AG09309 (cell line): ENCODE measurements at places on chromosomes 4 and X.

GRCh38 chr4:1449475-1449832, 43.2 kb upstream of the NKX1-1 start:
- no peak for DNase-seq

DNA sequence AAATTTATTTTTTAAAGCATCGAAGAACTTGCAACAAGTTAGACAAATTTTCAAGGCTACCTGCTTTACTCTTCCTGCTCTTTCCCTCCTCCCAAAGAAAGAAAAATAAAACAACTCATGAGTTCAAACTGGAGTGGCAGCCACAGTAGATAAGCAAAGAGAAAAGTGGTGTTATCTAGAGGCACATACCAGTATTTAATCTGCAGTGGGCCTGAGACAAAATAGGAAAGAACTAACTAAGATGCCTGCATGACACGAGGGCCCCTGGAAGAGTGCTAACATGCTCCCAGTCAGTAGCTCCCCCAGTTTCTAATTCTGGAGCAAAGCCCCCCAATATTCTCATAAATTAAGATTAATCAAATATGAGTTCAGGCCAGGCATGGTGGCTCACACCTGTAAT, 7.9 kb downstream of the ARL9 start:
- no peak for DNase-seq

DNA sequence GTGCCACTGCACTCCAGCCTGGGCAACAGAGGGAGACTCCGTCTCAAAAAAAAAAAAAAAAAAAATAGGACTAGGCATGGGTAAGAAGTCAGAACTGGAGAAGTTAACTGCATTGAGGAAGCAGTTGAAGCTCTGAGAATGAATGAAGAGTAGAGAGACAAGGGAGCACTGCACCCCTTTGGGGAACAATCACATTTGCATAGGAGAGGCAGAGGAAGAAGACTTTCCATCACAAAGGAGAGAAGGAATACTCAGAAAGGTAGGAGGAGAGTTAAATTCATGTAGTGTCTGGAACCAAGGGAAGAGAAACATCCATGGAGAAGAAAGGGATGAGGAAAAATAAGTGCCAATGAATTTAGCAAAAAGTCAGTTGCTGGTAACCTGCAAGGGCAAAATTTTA, 72.4 kb downstream of the GPC3 start:
- DNase-seq: no peak

DNA sequence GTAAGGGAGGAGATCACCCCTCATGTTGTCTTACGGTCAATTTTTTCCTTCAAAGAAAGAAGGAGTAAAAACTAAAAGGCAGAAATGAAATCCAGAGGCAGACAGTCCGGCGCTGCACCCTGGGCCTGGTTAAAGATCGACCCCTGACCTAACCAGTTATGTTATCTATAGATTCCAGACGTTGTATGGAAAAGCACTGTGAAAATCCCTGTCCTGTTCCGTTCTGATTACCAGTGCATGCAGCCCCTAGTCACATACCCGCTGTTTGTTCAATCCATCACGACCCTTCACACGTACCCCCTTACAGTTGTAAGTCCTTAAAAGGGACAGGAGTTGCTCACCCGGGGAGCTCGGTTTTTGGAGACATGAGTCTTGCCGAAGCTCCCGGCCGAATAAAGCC, 105.6 kb upstream of the JADE1 start:
- no peak for DNase-seq

DNA sequence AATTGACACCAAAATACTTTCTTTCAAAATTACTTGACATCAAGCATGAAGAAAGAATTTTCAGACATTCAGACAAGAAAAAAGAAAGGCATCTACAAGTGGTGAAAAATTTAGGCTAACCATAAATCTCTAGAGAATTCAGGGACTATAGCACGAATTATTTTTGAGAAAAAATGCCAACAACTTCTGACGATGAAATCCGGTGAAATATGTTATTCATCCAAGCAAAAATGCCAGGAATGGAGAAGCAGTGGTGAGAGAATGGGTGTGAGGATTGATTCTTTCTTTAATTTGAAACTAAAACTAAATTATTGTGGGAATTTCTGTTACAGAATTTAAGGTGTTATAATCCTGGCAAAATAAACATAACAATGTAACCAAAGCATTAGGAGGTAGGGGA, 69.4 kb upstream of the SORBS2 start:
- DNase-seq: no peak

- DNase-seq: no peak
Measured at GRCh38 chrX:151830911-151831310, 81.8 kb upstream of the MAGEA4 start.

DNA sequence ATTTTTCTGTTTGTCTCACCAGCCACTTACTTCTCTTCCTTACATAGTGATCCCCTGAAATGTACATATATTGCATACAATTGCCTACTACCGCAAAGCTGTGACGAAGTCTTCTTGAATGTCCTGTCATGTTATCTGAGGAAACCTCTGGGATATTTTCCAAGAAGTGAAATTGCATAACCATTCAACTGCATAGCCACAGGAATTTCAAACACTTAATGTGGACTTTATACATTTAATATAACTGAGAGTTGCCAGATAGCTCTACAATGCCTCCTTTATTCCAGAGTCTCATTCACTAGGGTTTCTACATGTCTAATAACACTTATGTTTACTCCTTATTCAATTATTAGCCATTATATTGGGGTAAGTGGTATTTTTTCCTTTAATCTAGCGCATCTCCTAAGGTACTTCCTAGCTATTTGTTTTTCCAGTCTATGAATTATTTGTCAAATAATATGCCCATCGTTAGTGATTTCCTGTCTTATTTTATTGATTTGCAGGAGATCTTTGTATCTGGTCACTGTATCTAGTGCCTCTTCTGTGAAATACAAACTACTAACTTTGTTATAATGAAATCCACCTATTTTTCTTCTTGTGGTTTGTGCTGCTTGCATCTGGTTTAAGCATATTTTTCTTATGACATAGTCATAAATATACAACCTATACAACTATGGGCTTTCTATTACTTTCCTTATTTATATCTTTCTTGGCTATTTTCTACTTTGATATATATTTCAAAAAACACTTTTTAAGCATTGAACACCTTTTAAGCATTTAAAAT, 69.2 kb upstream of the GRID2 start:
- peak; percentile 5 for DNase-seq

DNA sequence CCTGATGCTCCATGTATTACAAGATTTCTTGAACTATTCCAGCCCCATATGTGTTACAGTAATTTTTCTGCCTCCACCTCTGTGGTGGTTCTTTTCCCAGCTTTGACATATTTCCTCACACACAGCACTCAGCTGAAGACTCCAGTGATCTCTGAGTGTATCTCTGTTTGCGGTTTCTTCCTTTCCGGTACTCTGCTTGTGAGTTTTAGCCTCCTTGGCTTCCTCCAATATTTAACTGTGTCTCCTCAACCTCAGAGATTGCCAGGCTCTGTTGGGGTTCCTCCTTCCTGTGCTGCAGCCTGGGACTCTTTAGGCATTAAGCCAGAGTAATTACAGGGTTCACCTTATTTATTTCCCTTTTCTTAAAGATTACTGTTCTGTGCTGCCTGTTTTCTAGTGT, 73.2 kb downstream of the NFKB1 start:
- no peak for DNase-seq

DNA sequence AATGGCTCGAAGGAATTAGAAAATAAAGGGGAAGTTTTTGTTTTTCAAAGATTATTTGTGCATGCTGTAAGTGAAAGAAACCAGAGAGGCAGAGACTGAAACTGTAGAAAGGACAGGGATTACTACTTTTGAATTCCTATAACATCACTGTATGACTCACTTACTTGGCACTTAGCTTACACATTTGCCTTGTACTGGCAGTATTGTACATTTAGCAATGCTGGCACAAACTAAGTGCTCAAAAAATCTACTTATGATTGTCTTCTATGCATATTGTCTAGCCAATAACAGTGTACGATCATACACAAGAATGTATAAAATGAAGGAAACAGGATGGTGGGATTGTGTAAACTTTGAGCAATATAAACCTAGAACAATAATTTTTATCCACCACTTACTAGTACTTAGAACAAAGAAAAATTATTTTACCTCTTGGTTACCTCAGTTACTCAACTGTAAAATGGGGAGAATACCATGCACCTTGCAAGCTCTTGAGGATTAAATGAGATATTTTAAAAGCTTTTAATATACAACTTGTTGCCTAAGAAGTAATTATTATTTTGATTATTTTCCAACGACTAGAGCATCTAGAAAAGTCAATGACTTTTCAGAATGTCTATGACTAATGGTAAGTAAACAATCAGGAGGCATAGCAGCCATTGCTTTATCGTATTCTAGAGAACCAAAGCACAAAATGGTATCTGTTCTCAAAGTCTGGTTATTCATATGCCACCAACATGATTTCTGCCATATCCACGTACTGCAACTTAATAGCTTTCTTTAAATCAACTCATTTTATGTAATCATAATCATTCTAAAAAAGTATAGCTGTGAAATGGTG, 4.7 kb downstream of the FAM120C start:
- DNase-seq: peak; percentile 25

- DNase-seq: no peak
Measured at GRCh38 chr4:103092245-103092644, 7.4 kb downstream of the BDH2 start.

DNA sequence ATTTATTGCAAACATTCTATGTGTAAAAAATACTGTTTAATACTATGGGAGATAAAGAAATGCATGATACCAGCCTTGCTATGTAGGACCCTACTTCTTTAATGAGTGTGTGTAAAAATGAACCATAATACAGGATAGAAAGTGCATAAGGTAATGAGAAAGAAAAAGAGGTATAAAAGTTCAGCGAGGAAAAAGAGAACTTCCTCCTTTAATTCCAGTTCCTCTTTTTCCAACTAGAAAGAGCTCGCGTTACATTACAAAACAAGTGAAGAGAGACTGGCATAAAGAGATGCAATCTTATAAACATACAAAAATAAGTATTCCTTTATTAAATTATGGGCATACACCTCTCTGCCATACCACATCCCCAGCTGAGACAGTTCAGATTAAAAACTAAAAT, 77.4 kb downstream of the ANKRD17 start:
- no peak for DNase-seq

- no peak for DNase-seq
Measured at GRCh38 chr4:68864438-68865187, 48.8 kb downstream of the UGT2B10 start.

- DNase-seq: peak; percentile 1
Measured at GRCh38 chr4:166091912-166092510, 219.0 kb downstream of the TLL1 start.

- no peak for DNase-seq
Measured at GRCh38 chr4:81605271-81605670, 133.6 kb upstream of the RASGEF1B start.

GRCh38 chr4:83651846-83652245, 115.9 kb downstream of the GPAT3 start:
- no peak for DNase-seq

DNA sequence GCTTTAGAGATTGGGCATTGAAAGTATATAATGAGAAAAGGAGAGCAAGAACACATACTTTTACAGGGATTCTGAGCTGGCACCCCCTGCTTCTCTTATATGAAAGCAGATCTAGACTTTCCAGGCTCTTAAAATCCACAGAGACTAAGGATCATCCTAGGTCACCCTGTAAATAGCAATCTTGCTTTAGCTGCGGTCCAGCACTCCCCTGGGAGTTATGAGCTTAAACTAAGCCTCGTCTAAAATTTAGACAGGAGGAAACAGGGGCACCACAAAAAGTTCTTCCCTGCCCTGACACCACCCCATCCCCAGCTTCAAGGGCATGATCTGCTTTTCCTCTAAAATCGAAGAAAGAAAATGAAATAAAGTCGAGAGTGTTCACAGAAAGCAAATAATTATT, 143.3 kb upstream of the KCNIP4 start:
- no peak for DNase-seq

DNA sequence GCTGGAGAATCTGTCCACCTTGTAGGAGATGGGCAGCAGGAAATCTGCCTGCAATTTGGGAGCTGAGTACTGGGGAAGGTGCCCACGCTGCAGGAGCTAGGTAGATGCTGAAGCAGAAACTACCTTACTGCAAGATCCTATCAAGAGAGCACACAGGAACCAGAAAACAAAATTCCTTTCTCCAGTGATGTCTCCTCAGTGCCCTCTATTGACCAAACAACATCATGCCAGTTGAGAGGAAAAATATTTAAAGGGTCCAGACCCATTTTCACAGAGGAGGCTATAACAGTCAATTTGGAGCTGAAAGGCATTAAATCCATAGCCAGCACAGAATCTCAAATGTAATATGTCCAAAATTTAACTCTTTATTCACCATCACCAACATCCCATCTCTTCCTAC, 406.8 kb downstream of the SLITRK2 start:
- no peak for DNase-seq

DNA sequence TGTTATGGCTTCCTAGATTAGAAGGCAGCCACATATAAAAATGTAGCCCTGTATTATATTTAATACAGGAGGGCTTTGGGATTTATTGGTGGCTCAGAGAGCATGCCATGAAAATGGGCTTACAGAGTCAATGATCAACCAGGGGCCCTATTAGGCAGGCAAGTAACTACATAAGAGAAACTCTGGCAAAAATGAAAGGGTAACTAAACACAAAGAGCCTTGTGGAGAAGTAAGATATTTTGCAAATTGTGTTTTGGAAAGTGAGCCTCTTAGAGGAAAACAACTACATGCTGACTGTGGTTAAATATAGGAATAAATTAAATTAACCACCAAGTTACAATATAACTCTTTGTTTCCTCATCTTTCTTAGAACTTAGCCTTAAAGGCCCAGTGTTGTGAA, 5.5 kb downstream of the SAT1 start:
- DNase-seq: no peak

- no peak for DNase-seq
Measured at GRCh38 chrX:10062352-10062751, 94.4 kb upstream of the CLCN4 start.

GRCh38 chr4:7831330-7831729, 108.3 kb downstream of the AFAP1 start:
- DNase-seq: no peak

- no peak for DNase-seq
Measured at GRCh38 chr4:101238706-101239105, 108.6 kb downstream of the PPP3CA start.

GRCh38 chr4:153383131-153383530, 38.6 kb downstream of the MND1 start:
- DNase-seq: no peak

- no peak for DNase-seq
Measured at GRCh38 chrX:154785716-154786115, 19.6 kb downstream of the MPP1 start.

DNA sequence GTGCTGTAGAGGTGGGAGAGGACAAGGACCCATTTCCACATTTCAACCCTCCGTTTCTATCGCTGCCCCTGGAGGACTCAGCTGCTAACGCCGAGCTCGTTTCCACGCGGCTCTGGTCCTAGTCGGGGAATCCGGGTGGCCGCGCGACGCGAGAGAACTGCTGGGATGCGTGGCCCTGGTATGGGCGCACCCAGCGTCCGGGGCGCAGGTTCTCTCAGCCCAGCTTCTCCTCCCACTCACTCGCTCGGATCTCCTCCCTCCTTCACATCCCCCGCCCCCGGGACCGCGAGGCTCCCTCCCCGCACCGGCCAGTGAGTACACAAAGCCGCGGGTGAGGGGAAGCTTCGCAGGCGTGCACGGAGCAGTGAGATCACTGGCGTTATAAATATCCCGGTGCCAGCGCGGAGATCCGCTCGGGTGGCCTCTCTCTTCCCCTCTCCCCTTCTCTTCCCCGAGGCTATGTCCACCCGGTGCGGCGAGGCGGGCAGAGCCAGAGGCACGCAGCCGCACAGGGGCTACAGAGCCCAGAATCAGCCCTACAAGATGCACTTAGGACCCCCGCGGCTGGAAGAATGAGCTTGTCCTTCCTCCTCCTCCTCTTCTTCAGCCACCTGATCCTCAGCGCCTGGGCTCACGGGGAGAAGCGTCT, at the start of gene FGF5:
Gene FGF5 (plus strand): TSS at position 412 of the 649 bp plus-strand sequence. CDS start 161 bp downstream, at position 573.
- DNase-seq: peak; percentile 80

- DNase-seq: peak; percentile 11
Measured at GRCh38 chr4:155854582-155855226, 11.4 kb downstream of the ASIC5 start.
